LHCN-M2 (cell line): ENCODE measurements at places on chromosomes 5 and 9. TPM values are rescaled to one million over a fixed set of nuclear protein-coding genes. Genes with fewer than 3 reads are reported as not detected.
A peak's percentile ranks its signal among the peaks of the same experiment; 100 is the strongest.

DNA sequence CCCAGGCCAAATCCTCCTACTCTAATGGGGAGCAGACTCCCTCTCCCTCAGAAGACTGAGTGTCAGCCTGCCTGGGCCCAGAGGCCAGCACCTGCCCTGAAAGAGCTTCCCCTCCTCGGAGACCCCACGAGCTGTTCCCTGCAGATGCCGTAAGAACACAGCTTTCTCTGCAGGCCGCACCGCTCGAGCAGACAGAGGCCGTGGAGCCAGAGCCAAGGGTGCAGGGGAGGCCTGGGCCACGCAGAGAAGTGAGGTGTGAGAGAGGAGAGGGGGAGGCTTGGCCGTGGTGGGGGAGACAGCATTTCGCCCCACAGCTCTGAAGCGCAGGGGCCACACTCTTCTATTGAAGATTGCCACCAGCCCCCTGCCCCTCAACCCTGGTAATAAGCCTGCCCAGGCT lies 62.8 kb upstream of the GARNL3 start:
- no peak for DNase-seq

GRCh38 chr5:7779019-7780005 lies 71.6 kb downstream of the CFAP90 start:
- no peak for DNase-seq

GRCh38 chr5:155193483-155194107 lies 180.0 kb downstream of the KIF4B start:
- no peak for DNase-seq

Gene LHX3
- not detected in 2 replicates for total RNA-seq

Gene MXD3
- total RNA-seq = 43.1 and 87.9 TPM in 2 replicates

- no peak for DNase-seq
Measured at GRCh38 chr9:78298046-78298765, 1.3 kb downstream of the PSAT1 start.

Gene RAB14
- 22.0 and 29.4 TPM in 2 replicates for total RNA-seq

Gene PCDH1
- not detected in 2 replicates for total RNA-seq

DNA sequence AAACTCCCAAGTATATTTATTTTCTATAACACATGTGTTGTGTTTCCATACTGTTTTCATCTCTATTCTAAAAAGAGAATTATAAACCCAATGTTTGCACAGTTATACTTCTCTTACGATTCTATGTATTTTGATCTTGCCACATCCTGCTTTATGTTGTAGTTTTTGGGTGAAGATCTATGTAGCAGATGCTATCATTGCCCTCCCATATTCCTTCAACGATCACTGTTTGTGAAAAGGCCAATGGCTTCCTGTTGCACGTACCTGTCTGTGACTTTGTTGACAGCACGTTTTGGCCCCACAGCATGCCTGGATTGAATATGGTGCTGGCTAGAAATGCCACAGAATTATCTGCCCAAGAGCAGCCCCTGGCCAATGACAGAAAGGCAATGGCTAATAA lies 254.5 kb upstream of the EFNA5 start:
- no peak for DNase-seq

Gene TLN1
- 356 and 415 TPM in 2 replicates for total RNA-seq

Gene FREM1
- 0.75 TPM in 1 of 2 replicates, not detected in the other for total RNA-seq

Gene GABRA1
- total RNA-seq = not detected in 2 replicates

Gene PCSK1
- 0.06 TPM in 1 of 2 replicates, not detected in the other for total RNA-seq

DNA sequence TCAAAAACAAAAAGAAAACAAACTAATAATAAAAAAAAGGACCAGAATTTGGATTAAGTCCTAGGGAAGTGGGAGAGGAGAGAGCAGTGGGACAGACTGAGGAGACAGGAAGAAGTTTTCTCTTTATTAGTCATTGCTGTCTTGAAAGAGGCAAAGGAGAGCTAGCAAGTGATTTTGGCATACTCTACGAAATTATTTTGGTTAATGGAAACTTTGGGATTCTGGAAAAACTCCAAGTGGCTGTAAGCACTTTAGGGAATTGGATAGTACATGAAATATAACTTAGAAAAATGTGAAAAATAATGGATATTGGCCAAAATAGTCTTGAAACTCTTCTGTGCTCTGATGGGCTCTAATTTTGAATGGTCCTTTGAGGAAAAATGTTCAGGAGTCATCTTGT lies 1641.8 kb upstream of the WWC1 start:
- no peak for DNase-seq

DNA sequence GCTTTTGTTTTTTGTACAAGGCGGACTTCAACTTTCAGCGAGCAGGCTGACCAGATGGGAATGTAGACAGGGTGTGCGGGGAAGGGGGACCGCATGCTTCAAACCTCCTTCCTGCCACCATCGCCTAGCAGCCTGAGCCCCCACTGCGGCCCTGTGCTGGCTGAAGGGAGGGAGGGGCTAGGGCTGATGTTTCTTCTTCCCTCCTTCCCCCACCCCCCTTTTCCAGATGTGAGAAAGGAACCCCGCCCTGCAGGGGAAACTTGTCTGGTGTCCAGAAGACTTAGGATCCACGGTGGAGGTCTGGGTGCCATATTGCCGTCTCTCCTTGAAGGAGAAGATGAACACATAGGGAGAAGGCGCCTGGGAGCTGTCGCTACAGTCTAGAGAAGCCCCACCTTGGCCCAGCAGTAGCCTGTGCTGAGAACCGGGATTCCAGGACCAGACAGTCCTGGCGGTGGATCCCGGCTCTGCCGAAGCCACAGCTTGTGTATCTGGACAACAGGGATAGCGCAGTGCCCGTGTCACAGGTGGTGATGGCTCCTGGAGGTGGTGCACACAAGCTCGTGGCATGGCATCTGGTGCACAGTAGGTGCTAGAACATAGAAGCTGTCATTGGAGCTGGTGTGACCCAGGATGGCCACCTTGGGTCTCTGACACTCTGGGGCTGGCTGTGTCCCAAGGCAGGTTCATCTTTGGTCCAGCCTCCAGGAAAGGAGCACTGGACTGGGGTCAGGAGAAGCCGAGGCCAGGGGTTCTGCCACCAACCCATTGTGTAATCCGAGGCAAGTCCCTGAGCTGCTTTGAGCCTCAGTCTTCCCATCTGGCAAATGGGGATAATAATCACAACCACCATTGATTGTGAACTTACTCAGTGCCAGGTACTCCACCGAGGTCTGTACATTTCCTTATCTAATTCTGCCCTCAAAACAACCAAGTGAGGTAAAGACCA lies 205.6 kb downstream of the C9orf50 start:
- DNase-seq = no peak

DNA sequence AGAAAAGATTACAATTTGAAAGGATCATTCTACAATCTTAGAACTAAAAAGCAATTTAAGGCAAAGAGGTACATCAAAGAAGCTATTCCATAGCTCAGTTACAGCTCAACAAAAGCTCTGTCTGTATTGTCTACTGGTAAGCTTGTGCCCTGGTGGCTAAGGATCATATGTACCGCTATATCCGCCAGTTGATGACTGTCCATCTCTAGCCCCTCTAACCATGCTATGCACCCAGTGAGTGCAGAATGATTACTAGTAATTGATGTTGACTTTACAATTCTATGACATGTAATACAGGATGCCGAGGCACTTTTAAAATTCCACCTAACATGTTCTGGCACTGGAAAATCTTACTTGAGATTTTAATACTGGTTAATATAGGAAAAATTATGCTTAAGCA lies 13.1 kb downstream of the LOX start:
- DNase-seq = no peak

Gene AGXT2
- total RNA-seq = not detected in 2 replicates

- DNase-seq = peak; percentile 24
Measured at GRCh38 chr5:60161340-60161934, 267.9 kb upstream of the PDE4D start.

DNA sequence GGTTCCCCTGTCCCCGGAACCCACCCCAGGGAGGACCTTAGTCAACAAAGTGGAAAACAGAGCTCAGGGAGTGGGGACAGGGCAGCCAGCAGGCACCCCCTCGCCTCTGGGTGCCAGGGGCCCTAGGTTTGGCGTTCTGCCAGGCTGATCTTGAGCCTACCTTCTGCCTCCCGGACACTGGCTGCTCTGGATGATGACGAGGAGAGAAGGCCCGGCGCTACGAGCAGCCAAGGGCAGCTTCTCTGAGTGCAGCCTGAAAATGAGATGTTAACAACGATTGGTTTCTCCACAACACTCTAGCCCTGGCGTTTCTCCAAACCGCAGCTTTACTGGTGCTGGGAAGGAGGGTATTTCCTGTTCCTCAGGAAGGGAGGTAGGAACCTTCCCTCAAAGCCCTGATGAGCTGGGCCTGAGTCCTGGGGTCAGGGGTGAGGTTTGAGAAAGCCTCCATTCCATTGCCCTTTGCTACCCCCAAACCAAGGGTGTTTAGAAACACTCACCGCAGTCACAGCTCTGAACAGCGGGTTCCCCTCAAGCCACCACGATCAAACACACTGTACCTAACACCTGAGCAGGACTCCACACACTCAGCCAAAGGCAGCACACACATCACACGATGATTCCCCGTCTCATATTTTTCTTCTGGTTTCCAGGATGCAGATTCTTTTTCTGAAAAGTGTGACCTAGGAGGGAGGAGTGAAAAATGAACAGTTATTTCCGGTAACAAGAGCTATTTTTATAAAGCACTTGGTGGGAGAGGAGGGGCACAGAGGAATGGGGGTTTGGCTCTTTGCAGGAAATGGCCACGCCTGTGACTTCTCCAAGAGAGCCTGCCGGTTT lies at the start of gene STING1:
TSS of gene STING1 (minus strand) at position 709 of the 840 bp plus-strand sequence. CDS start 1,054 bp downstream, outside the sequence.
- DNase-seq = peak; percentile 99

GRCh38 chr9:126564128-126564527 lies 49.6 kb upstream of the LMX1B start:
- DNase-seq = no peak

DNA sequence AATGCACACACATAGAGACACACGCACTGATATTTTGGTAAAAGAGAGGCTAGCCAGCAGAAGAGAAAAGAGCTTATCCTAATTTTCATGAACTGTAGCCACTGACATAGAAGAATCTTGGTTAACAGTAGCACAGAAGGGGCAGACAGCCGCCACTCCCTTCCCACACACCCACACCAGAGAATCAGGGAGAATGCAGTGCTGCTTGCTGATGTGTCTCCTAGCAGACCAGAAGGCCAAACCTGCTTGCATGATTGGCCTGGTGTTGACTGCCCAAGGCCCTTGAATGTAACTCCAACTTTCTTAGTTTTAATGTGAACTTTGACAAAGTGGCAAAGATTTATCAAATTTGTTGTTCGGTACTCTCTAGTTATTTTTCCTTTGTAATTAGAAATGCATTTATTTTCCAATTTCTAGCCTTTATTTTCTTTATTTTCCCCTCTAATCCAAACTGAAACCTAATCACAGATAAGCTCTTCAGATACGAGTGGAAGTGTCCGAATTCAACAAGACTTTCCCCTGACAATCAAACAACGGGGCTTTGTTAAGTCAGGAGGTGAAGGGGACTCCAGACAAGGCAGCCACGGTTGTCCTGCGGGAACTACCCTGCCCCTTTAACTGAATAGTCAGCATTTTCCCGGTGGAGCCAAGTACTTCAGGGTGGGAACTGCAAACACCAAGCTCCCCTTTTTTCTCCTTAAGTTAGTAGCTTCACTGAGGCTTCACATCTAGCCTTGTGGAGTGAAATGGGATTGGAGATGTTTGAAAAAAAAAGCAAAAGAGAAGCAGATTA lies 81.9 kb upstream of the CTSL start:
- no peak for DNase-seq

DNA sequence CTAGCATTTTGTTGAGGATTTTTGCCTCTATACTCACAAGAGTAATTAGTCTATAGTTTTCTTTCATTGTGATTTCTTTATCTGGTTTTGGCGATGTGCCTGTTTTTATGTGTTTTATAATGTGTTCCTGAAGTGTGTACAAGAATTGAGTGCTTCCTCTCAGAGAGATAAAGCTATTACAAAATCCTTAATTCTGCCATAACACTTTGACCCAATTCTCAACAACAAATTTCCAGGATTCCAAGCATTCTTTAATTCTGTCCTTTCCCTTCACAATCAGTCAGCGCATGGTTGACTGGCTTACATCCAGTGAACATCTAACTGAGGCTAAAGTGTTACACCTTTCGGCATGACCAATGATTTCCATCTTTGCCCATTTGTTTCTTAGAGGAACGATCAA lies 282.9 kb upstream of the MVB12B start:
- no peak for DNase-seq

DNA sequence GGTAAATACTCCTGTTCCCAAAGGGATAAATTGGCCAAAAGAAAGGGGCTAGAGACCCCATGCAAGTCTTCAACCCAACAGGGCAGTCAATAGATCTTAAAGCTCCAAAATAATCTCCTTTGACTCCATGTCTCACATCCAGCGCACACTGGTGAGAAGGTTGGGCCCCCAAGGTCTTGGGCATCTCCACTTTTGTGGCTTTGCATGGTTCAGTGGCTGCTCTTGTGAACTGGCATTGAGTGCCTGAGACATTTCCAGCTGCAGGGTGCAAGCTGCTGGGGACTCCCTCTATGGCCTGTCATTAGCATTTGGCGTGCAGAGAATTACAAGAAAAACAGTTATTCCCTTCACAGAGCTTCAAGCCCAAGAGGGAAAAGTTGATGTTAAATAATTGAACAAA lies 224.7 kb downstream of the MTRR start:
- DNase-seq = no peak

Gene NUTM2F
- not detected in 2 replicates for total RNA-seq

- DNase-seq = no peak
Measured at GRCh38 chr9:112548836-112549595, 62.4 kb downstream of the KIAA1958 start.

Gene EXOSC2
- total RNA-seq = 39.3 and 44.0 TPM in 2 replicates
